ENCODE measurements at places on chromosomes 13 and 19.
A peak's percentile ranks its signal among the peaks of the same experiment; 100 is the strongest.

DNA sequence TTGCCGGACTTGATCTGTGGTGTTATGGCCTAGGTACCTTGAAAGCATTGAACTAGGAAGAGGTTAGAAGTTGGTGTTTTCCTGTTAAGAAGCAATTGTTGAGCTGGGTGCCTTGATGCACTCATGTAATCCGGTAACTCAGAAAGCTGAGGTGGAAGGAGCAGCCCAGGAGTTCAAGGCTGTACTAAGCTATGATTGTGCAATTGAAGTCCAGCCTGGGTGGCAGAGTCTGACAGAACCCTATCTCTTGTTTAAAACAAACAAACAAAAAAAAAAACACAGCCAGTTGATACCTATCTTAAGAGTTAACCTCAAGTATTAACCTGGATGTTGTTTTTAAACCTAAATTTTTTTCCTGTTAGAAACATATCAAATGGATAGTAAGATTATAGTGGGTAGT lies 19.3 kb downstream of the SAFB start:
- no peak for DNase-seq

- no peak for DNase-seq
These were observed 145.9 kb upstream of the SPACA7 start for GRCh38 chr13:112229992-112230872.

GRCh38 chr13:43166644-43167457 lies 143.5 kb downstream of the DNAJC15 start:
- DNase-seq = no peak

- DNase-seq = no peak
These were observed 21.0 kb downstream of the TM9SF2 start for GRCh38 chr13:99522298-99522697.

DNA sequence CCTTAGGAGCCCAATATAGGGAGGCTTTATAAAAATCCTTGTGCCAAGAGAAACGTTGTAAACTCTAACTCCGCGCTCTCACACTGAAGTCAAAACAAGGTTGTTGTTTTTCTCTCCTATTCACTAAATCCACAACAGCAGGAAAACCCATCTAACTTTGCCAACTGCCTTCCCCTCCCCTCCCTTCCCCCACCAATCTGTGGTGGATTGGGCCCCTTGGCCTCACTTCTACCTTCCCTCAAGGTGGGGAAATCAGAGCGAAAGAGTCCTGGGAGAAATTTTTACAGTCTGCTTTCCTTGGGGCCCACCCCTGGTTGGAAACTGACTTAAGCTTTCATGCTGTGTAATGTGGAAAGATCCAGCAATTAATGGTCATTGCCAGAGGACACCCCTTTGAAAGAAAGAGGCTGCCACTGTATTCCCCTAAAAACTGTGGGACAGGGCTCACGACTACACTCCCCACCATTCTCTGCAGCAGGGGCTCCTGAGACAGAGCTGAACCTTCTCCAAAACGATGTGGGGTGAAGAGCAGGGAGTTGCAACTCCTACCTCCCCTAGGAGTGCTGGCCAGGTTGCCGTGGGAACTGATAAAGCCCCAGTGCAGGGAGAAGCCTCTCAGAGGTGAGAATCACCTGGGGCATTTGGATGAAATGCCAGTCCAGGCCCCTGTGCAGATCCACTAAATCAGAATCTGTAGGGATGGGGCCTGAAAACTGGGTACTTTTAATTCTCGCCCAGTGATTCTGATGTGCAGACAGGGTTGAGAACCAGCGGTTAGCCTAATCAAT lies 1.1 kb downstream of the DHRS12 start:
- DNase-seq = no peak

GRCh38 chr13:77176350-77176749 lies 149.4 kb upstream of the FBXL3 start:
- no peak for DNase-seq

GRCh38 chr19:48498595-48499311 lies 12.9 kb downstream of the LMTK3 start:
- no peak for DNase-seq

GRCh38 chr13:103883164-103883563 lies 816.9 kb upstream of the SLC10A2 start:
- DNase-seq = no peak

DNA sequence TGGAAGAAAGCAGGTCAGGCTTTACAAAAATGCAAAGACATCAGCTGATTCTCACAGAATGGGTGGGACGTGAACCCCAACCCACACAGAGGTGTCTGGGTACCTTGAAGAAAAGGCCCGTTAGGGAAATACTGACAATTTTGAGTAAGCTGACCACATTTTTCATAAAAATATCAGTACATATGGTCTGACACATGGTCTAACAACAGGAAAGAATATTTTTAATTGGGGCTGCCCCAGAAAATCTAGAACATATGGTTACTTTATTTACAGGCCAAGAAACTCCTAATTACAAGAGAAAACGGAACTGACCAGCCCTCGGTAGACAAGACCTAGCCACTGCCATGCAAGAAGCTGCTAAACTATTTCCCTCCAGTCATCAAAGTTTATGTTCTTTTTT lies 48.7 kb upstream of the ITM2B start:
- DNase-seq = no peak

DNA sequence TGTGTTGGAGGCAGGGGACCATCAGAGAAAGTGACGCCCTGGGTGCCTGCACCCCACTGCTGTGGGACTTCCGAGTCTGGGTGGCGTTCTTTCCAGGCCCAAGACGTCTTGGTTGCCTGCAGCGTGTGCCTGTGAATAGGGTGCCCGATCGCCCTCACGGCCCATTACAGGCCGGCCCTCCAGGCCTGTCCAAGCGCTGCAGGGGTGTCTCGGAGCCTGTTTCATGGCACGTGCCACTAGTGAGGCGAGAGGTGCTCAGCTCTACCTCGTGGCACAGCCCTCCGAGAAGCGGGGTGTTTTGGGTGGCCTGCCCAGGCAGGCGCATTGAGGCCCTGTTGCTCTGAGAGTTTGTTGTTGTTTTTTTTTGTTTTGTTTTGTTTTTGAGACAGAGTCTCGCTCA lies 30.1 kb downstream of the DOT1L start:
- no peak for DNase-seq

DNA sequence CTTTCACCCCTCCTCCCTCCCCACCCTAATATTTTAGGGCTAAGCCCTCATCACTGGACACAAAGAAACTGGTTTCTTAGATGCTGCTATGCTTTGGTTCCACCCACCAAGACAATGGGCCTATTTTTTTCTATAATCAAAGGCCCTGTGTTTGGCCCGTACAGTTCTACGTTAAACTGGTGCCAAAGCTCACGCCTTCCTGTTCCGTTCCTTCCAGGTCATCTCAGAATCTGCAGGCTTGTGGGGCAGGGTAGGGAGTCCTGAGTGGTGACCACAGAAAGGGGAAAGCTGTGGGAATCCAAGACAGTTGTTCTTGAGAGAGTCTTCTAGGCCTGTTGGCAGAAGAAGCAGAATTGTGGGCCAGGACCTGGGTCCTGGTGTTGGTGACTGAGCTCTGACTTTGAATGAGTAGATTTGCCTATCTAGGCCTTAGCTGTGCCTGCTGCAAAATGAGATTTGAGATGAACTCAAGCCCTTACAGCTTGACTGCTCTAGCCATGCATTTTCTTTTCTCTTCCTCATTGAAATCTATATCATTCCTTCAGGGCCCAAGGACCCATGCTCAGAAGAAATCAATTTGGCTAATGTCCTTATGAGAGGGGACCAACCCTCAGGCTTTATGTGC lies 19.1 kb upstream of the CXCL17 start:
- DNase-seq = no peak

GRCh38 chr13:54216221-54216620 lies 1187.6 kb downstream of the OLFM4 start:
- DNase-seq = no peak

DNA sequence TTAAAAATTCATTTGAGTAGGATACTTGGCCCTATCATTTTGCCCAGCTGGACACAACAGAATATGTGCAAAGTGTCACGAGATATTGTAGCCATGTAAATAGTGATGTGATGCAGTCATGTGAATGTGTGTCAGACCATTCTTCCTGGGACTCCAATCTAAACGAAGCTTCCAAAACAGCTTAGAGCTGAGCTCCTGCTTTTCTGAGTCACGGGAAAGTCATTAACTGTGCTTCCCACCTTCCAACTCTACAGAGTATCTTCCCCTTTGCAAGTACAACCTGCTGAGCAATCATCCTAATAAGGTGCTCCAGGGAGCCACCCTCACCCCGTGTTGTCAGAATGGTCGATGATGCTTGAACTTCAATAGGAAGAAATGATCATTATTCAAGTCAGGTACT lies 294.7 kb downstream of the MYO16 start:
- DNase-seq = no peak

DNA sequence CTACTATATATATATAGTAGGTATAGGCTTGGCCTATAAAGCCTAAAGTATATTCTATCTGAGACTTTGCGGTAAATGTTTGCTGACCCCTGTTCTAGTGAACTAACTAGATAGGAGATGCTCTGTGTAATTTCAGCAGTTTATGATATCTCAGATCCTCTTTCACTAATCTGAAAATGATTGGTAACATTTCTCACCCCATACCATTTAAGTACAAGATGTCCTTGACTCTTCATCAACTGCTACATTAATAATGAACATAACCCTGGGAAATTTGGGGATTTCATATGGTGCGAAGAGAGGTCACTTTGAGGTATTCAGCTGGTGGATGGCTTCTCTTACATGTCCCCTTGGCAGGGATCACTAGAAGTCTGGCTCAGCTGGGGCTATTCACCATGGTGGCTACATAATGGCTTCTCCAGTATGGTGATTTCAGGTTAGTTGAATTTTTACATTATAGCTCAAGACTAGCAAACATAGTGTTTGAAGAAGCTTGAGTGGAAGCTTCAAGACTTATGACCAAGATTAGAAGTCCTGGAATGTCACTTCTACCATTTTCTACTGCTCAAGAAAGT lies 103.6 kb upstream of the MYCBP2 start:
- no peak for DNase-seq

GRCh38 chr13:62357887-62358645 lies 942.4 kb upstream of the PCDH20 start:
- no peak for DNase-seq

GRCh38 chr13:45167611-45168554 lies 33.0 kb downstream of the KCTD4 start:
- no peak for DNase-seq

DNA sequence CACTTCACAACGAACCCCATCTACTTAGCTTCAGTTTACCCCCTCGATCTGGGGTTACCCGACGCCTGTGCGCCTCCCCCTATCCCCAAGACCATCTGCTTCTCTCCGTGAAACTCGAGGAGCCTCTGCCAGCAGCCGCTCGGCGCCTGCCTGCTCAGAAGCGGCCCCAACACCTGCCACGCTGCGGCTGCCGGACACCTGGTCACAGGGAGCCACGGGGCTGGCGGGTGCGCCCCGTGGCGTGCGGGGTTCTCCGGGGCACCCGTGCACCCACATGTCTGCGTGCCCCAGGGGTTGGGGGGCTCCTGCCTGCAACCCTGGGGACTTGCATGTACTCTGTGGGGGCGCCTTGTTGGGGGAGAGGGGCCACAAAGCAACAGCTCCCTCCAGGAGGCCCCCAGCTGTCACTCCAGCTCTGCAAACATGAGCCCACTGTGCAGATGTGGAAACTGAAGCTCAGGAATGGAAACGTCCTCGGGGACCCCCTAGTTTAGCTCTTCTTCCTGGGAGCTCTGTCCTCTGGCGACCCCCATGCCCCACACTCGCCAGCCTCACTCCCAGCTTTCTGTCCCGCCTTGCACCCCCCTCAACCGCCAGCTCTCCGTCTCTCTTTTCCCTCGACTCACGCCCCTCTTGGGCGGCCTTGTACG lies 7.0 kb upstream of the SEMA6B start:
- no peak for DNase-seq

DNA sequence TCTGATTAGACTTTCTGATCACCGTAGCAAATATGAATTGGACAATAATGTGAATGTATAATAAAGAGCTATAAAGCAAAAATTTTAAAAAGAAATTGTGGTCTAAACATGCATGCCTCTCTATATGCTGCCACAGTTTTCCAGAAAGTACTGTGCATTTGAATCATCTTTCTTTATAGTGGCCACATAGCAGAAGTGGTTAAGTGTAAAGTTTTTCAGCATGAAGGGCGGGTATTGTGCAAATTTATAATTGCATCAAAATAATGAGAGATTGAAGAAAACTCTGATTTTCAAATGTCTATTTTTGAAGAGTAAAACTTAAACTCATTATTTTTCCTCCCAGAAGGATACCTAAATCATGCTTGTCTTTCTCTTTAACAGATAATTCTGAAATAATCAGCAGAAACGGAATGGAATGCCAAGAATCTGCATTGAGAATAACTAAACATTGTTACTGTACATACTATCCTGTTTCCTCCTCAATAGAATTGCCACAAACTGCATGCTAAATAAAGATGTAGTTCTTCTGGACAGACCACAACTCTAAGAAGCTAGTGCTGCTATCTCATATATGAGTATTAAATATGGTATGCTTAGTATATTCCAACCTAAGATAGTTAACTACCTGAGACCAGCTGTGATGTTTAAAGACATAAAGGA lies 42.9 kb upstream of the RAP2A start:
- no peak for DNase-seq

GRCh38 chr13:58343076-58343475 lies 711.5 kb downstream of the PCDH17 start:
- DNase-seq = no peak

GRCh38 chr19:49983645-49984229 lies 22.8 kb upstream of the SIGLEC11 start:
- DNase-seq = peak; percentile 73

DNA sequence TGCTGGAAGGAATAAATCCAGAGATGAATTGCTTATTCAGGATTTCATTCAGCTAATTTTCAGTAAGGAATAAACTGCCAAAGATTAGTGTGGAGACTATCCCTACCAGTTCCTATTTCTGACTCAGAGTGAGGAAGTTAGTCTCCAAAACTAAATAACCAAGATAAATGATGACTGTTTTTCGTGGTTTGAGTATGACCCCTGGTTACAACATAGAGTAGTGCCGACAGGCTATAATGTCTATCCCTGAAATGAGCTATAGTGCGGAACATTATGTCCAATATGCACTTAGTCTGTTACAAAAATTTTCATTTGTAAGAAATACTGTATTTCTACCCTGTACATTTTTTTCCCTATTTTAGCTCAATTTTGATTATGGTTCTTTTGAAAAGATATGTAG lies 51.4 kb downstream of the NBEA start:
- no peak for DNase-seq

GRCh38 chr13:33784738-33785137 lies 33.2 kb upstream of the RFC3 start:
- no peak for DNase-seq

GRCh38 chr13:25727250-25727649 lies 324.6 kb downstream of the SHISA2 start:
- DNase-seq = no peak

GRCh38 chr19:7337380-7338194 lies 11.2 kb upstream of the ARHGEF18 start:
- no peak for DNase-seq

DNA sequence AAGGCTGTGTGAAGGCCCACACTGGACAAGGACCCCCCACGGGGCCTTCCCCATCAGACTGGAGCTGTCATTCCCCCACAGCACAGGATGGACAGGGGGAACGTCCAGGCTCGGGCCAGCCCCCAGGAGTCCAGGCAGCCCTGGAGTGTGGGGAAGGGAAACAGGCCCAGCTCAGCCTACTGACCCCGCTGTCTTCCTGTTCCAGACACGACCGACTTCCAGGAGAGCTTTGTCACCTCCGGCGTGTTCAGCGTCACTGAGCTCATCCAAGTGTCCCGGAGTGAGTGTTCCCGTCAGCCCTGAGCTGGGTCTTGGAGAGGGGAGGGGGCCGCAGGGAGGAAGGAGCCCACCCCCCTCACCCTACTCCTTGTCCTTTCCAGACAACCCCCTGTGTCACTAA lies 47.0 kb downstream of the SMIM24 start:
- no peak for DNase-seq

GRCh38 chr19:41577144-41577830 lies 1.3 kb downstream of the CEACAM21 start:
- DNase-seq = no peak

GRCh38 chr19:13078897-13079541 lies 23.6 kb downstream of the LYL1 start:
- no peak for DNase-seq
